Stomach (tissue), 19 donors: ENCODE measurements at places on chromosomes 2 and 18. TPM values are rescaled to one million over a fixed set of nuclear protein-coding genes. Genes with fewer than 3 reads are reported as not detected.

- no peak overlapping the region for H3K4me3 ChIP-seq
- no peak for DNase-seq
- H3K27me3 ChIP-seq = no peaks in the 10 kb centered on the region
Measured at GRCh38 chr2:239285932-239286230, 114.9 kb downstream of the HDAC4 start.

DNA sequence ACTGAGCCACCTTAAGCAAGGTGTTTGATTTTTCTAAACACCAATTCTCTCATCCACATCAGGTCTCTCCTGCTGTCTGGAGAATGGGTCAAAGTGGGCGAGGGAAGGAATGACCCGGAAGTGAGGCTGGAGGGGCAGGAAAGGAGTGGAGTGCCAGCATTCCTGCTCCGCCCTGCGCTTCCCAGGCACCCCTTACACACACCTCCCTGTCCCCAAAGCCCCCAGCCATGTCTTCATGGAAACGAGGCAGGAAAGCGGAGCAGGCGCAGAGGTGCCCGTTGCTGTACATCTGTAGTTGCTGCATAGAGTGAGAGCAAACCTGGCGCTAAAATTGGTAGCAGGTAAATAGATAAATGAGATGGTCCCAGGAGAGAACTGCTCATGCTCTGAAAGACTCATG, 27.2 kb upstream of the NT5DC4 start:
- H3K27me3 ChIP-seq = no peaks in the 10 kb centered on the region
- no peak overlapping the region for H3K27ac ChIP-seq
- no peak for DNase-seq
- H3K4me3 ChIP-seq = no peak overlapping the region

The GPR55 gene
- not detected for total RNA-seq

The NGEF gene
- total RNA-seq = 16.9 TPM

The B4GALT6 gene
- total RNA-seq = 2.9 TPM
